ENCODE measurements at places on chromosomes 2 and 18.

- H3K36me3 ChIP-seq: no peaks in the 10 kb centered on the region
- no peaks in the 10 kb centered on the region for H3K27me3 ChIP-seq
- no peak overlapping the region for H3K4me3 ChIP-seq
- no peak overlapping the region for H3K27ac ChIP-seq
Observed at GRCh38 chr2:177753682-177754491, 318.7 kb downstream of the PDE11A start.

DNA sequence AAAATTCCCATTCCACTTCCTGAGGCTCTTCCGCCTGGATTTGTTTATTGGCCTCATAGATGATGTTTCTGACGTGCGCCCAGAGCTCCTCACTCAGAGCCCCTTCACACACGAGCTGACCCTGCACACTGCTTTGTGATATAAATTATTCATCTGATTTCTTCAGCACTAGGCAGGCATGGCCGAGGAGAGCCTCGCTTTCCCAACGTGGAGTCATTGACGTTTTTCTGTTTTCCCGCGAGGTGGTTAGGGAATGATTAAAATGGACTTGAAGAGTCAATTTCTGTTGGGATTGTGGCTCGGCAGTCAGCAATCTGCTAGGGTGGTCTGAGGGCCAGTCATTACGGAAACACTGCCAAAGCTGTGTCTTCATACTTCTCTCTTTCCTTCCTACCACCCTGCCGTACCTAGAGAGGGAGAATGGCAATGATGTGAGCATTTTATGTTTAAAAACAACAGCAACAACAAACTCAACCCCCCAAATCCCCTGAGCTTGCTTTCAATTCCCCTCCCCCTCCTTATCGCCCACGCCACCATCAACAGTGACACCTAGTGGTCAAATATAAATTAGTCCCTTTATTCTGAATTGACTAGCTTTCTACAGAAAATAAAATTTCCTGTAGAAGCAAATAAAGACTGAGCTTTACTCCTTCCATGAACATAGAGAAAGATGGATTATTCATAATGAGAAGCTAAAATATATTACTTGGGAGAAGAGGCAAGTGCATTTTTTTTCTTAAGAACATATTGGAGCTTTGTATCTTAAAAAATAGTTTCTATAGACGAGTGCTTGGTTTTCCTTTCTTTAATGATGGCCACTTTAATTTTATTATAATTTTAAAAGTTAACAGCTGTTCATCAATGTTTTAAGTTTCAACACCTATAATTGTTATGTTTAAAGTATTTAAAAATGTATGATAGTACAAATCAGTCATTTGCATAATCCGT is 285.1 kb downstream of the MTX2 start:
- H3K4me3 ChIP-seq: peak overlapping the region; percentile 19
- H3K4me1 ChIP-seq: no peaks in the 10 kb centered on the region
- no peaks in the 10 kb centered on the region for H3K27me3 ChIP-seq
- no peak overlapping the region for H3K27ac ChIP-seq
- H3K36me3 ChIP-seq: no peaks in the 10 kb centered on the region

DNA sequence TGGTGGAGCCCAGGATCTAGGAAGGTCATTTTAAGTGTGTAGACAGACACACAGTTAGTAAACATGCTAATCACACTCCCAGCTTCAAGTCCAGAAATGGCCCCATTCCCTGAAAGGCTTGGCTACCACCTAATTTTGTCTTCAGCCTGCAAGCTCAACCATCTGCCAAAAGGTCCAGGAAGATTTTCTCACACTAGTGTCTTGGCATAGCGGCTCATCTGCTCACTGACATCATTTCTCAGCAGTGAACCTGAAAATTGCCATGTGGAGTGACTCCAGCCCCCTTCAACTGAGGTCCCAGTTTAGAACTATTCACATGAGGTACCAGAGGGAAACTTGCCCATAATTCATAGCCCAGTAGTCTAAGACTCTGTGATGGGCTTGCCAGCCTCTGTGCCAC is 748.9 kb downstream of the LRP1B start:
- H3K27me3 ChIP-seq: no peaks in the 10 kb centered on the region
- H3K4me1 ChIP-seq: no peaks in the 10 kb centered on the region
- H3K27ac ChIP-seq: no peak overlapping the region
- no peaks in the 10 kb centered on the region for H3K36me3 ChIP-seq

DNA sequence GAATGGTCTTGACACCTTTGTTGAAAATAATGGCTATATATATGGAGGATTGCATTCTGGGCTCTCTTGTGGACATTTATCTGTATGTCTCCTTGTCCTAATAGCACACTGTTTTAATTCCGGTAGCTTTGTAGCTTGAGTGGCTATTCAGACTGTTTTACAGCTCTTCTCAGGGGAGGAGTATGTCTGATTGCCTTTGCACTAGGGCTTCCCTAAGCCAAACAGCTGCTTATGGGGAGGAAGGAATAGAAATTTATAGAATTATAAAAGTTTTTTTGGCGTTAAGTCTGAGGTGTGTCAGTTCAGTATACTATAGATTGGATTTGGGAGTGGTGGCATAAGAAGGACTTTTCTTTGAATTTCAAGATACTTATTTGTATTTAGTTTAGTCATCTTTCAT is 12.6 kb downstream of the SEH1L start:
- H3K27ac ChIP-seq: no peak overlapping the region
- H3K4me1 ChIP-seq: no peaks in the 10 kb centered on the region
- DNase-seq: no peak
- H3K27me3 ChIP-seq: no peaks in the 10 kb centered on the region
- no peak overlapping the region for H3K4me3 ChIP-seq

GRCh38 chr2:128525653-128526052 is 207.0 kb upstream of the HS6ST1 start:
- no peak for DNase-seq
- no peaks in the 10 kb centered on the region for H3K4me1 ChIP-seq
- no peaks in the 10 kb centered on the region for H3K27me3 ChIP-seq
- no peak overlapping the region for H3K27ac ChIP-seq

- DNase-seq: no peak
- no peaks in the 10 kb centered on the region for H3K36me3 ChIP-seq
- no peak overlapping the region for H3K4me3 ChIP-seq
- peak overlapping the region; percentile 60 for H3K27ac ChIP-seq
- H3K27me3 ChIP-seq: no peaks in the 10 kb centered on the region
- peaks cover 5% of the 10 kb centered on the region for H3K4me1 ChIP-seq
Observed at GRCh38 chr2:109558076-109558882, 55.5 kb downstream of the SEPTIN10 start.

DNA sequence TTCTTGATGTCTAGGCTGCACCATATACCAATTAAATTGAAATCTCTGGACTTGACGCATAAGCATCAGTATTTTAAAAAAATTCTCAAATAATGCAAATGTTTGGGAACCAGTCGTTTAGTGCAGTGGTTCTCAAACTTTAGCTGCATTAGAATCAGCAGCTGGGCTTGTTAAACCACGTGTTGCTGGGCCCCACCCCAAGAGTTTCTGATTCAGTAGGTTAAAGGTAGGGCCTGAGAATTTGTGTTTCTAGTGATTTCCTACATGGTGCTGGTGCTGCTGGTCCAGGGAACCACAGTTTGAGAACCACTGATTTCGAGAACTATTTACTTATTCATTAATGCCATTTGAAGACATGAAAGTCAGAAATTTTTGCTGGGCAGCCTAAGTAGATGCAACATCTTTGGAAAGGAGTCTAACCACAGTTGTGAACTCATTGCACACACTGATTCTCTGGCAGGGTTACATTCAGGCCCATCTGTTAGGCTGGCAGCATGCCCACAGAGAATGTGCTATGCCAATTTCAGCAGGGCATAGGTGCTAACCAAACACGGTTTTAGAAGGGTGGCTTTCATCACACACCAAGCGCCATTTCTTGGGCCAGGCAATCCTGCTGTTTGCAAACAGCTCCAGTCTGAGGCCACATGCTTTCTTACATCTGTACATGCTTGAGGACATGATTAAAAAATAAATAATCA is 26.4 kb upstream of the ATP5MC3 start:
- H3K27me3 ChIP-seq: no peaks in the 10 kb centered on the region
- H3K4me1 ChIP-seq: no peaks in the 10 kb centered on the region
- DNase-seq: peak; percentile 29
- H3K4me3 ChIP-seq: no peak overlapping the region
- H3K36me3 ChIP-seq: no peaks in the 10 kb centered on the region

GRCh38 chr2:28975671-28976070 is 5.4 kb upstream of the TOGARAM2 start:
- DNase-seq: no peak
- H3K27me3 ChIP-seq: no peaks in the 10 kb centered on the region
- H3K4me1 ChIP-seq: no peaks in the 10 kb centered on the region

- H3K4me1 ChIP-seq: no peaks in the 10 kb centered on the region
- no peaks in the 10 kb centered on the region for H3K27me3 ChIP-seq
- no peak overlapping the region for H3K27ac ChIP-seq
- H3K4me3 ChIP-seq: no peak overlapping the region
Observed at GRCh38 chr2:217177720-217178119, 317.9 kb upstream of the TNP1 start.

GRCh38 chr18:59024829-59025228 is 114.9 kb upstream of the SEC11C start:
- H3K27me3 ChIP-seq: no peaks in the 10 kb centered on the region
- H3K27ac ChIP-seq: no peak overlapping the region
- peaks cover 2% of the 10 kb centered on the region for H3K4me1 ChIP-seq
- H3K36me3 ChIP-seq: no peaks in the 10 kb centered on the region
- no peak for DNase-seq

GRCh38 chr2:174668075-174668474 is 70.5 kb upstream of the WIPF1 start:
- H3K27ac ChIP-seq: no peak overlapping the region
- no peaks in the 10 kb centered on the region for H3K4me1 ChIP-seq
- DNase-seq: no peak
- H3K4me3 ChIP-seq: no peak overlapping the region

GRCh38 chr2:106139238-106139935 is 54.7 kb downstream of the UXS1 start:
- no peak overlapping the region for H3K4me3 ChIP-seq
- no peak overlapping the region for H3K27ac ChIP-seq
- H3K4me1 ChIP-seq: no peaks in the 10 kb centered on the region
- H3K27me3 ChIP-seq: no peaks in the 10 kb centered on the region

DNA sequence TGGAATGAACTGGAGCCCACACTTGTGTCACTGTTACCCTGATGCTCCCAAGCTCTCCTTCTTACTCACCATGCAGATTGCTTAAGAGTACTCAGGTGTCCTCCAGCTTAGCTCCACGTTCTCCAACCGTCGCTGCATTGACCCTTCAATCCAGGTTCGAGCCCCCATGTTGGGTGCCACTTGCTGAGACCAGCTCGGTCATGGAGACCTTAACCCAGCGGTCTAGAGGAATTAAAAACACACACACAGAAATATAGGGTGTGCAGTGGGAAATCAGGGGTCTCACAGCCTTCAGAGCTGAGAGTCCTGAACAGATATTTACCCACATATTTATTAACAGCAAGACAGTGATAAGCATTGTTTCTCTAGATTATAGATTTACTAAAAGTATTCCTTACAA is 229.1 kb upstream of the APCDD1 start:
- H3K27me3 ChIP-seq: no peaks in the 10 kb centered on the region
- DNase-seq: no peak
- H3K36me3 ChIP-seq: no peaks in the 10 kb centered on the region
- no peak overlapping the region for H3K27ac ChIP-seq
- H3K4me3 ChIP-seq: no peak overlapping the region

DNA sequence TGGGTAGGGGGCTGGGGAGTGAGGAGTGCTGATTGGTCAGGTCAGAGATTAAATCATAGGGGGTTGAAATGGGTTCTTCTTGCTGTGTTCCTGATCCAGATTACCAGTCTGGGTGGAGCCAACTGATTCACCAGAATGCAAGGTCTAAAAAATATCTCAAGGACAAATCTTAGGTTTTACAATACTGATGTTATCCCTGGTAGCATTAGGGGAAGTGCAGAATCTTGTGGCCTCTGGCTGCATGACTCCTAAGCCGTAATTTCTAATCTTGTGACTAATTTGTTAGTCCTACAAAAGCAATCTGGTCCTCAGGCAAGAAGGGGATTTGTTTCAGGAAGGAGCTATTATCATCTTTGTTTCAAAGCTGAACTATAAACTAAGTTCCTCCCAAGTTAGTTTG is 289.2 kb upstream of the KYNU start:
- H3K27me3 ChIP-seq: no peaks in the 10 kb centered on the region
- DNase-seq: no peak
- no peaks in the 10 kb centered on the region for H3K36me3 ChIP-seq
- H3K4me3 ChIP-seq: no peak overlapping the region
- no peaks in the 10 kb centered on the region for H3K4me1 ChIP-seq
- no peak overlapping the region for H3K27ac ChIP-seq

- H3K27ac ChIP-seq: no peak overlapping the region
- H3K4me3 ChIP-seq: no peak overlapping the region
- no peaks in the 10 kb centered on the region for H3K36me3 ChIP-seq
- H3K27me3 ChIP-seq: no peaks in the 10 kb centered on the region
Observed at GRCh38 chr18:62660691-62661090, 54.6 kb upstream of the PHLPP1 start.

DNA sequence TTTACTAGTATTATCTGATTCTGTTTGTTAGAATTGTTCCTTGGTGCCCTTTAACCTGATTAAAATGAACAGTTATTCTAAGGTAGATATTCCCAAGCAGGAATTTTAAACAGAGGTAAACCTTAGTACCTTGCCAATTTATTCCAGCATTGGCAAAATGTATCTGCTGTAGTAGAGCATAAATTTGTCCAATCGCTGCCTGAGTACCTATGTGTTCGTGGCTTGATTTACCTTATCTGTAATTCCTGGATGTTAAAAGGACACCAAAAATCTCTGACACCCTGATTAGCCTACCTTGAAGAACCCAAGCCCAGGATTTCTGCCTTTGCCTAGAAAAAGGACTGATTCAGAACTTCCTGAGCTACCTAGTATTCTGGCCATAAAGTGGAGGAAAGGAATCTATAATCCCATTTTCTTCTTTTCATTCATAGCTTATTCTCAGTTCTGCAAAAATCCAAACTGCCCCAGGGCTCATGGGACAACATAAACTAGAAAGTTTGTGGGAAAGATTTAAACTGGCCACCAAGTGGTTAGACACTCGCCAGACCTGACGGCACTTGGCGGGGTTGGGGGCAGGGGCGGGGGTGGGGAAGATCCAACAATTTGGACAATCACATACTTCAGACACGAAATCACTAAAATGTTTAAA is 16.2 kb upstream of the ZCCHC2 start:
- DNase-seq: no peak
- peak overlapping the region; percentile 42 for H3K4me3 ChIP-seq
- H3K27me3 ChIP-seq: no peaks in the 10 kb centered on the region
- H3K27ac ChIP-seq: peak overlapping the region; percentile 67
- no peaks in the 10 kb centered on the region for H3K36me3 ChIP-seq

DNA sequence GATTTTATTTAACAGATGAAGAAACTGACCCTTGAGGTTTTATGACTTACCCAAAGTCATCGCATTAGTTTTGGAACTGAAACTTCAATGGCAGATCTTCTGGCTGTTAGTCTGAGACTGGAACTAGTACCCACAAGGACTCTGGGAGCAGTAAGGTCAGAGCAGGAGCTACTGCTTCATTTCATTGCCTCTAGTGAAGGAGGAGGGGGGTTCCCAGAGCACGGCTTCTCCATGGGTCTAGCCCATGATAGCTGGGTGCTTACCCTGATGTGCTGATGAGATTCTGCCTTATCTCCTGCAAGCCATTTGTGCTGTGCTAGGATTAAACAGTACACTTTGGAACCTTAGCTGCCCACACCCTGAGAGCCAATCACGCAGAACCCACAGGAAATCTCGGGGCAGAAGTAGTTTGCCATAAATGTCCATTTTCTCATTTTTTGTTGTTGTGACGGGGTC is 5.4 kb upstream of the RNASEH1 start:
- H3K27ac ChIP-seq: no peak overlapping the region
- H3K36me3 ChIP-seq: no peaks in the 10 kb centered on the region

Data from pancreas (tissue), 10 donors.